Adipocyte (in vitro differentiated cells): ENCODE measurements at places on chromosomes 13 and 19.

GRCh38 chr13:20435616-20436368 lies 89.9 kb downstream of the CRYL1 start:
- DNase-seq: no peak

- DNase-seq: peak; percentile 69
Measured at GRCh38 chr13:104984296-104984818, 1551.1 kb downstream of the EFNB2 start.

- DNase-seq: no peak
Measured at GRCh38 chr19:18474366-18474887, 36.5 kb upstream of the ISYNA1 start.

DNA sequence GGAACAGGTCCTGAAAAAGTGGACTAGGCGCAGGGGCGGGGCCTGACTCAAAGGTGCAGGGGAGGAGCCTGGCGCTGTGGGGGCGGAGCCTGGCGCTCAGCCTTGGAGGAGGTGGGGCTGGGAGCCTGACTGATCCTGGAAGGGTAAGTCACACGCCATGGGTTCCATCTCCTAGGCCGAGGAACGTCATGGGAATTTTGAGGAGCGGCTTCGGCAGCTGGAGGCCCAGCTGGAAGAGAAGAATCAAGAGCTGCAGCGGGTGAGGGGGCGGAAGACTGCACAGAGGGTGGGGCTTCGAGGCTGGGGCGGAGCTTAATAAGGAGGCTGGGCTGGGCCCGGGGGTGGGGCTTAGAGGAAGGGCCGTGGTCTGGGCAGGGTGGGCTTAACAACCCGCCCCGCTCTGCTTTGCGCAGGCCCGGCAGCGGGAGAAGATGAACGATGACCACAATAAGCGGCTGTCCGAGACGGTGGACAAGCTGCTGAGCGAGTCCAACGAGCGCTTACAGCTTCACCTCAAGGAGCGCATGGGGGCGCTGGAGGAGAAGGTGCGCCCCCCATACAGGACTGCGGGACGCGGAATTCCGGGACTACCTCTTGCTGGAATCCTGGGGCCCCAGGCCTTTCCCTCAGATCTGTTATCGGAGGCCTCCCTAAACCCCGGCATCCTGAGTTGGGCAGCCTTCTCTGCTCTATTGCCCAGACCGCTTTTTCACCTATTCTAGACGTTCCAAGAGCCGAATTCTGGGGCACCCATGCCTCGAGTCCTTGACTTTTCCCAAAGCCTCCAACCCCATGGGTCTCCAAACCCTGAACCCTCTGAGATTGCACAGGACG lies 14.5 kb downstream of the PPFIA3 start:
- DNase-seq: peak; percentile 63

- DNase-seq: no peak
Measured at GRCh38 chr19:19078801-19079200, 15.0 kb downstream of the SLC25A42 start.

GRCh38 chr13:49086722-49087121 lies 111.0 kb downstream of the FNDC3A start:
- peak; percentile 71 for DNase-seq

DNA sequence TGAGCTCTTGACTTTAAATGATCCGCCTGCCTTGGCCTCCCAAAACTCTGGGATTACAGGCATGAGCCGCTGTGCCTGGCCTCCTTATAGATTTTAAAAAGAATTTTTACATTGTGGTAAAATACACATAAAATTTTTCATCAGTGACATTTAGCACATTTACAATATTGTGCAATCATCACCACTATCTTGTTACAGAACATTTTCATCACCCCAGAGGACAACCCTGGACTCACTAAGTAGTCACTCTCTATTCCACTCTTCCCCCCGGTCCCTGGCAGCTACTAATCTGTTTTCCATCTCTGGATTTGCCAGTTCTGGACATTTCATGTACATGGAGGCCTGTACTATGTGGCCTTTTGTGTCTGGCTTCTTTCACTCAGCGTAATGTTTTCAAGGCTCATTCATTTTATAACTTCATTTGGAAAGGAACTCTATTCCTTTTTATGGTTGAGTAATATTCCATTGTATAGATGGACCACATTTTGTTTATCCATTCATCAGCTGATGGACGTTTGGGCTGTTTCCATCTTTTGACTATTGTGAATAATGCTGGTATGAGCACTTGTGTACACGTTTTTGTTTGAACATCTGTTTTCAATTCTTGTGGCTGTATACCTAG lies 19.9 kb downstream of the MEGF8 start:
- DNase-seq: peak; percentile 86

DNA sequence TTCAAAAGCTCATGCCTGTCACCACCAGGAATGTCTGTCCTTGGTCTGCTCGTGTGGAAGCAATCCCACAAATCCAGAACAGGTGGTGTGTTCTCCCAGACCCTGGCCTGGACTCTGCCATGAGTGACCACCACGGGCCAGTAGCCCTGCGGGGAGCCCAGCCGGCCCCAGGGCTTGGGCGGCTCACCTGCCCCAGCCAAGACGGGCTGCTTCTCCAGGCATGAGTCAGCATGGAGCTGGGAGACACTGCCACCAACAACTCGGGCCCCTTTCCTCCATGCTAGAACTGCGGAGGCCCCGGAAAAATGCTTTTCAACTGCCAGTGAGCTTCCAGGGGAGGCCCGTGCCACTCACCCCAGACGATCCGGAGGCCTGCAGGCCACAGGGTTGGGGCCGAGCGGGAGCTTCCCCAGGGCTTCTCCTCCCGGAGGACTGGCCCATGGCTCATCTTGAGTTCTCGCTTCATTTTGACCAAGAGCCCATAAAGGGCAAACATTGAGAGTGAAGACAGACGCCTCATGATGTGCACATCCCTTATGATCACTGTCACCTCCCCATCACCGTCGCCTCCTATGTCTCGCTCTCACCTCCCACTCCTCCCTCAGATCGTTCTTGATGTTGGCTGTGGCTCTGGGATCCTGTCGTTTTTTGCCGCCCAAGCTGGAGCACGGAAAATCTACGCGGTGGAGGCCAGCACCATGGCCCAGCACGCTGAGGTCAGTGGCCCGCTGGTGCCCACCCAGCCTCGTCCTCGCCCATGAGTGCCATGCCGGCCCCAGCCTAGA lies 16.7 kb downstream of the YIPF2 start:
- DNase-seq: no peak

- peak; percentile 83 for DNase-seq
Measured at GRCh38 chr13:32211813-32212212, 103.3 kb downstream of the ZAR1L start.

GRCh38 chr13:51444922-51445321 lies 7.9 kb downstream of the INTS6 start:
- peak; percentile 67 for DNase-seq

DNA sequence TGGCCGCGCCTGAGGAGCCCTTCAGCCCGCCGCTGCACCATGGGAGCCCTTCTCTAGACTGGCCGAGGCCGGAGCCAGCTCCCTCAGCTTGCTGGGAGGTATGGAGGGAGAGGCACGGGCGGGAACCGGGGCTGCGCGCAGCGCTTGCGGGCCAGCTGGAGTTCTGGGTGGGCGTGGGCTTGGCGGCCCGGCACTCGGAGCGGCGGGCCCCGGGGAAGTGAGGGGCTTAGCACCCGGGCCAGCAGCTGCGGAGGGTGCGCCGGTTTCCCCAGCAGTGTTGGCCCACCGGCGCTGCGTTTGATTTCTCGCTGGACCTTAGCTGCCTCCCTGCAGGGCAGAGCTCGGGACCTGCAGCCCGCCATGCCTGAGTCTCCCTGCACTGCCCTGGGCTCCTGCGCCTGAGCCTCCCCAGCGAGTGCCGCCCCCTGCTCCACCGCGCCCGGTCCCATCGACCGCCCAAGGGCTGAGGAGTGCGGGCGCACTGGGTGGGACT lies 1890.0 kb upstream of the PCDH20 start:
- DNase-seq: no peak

DNA sequence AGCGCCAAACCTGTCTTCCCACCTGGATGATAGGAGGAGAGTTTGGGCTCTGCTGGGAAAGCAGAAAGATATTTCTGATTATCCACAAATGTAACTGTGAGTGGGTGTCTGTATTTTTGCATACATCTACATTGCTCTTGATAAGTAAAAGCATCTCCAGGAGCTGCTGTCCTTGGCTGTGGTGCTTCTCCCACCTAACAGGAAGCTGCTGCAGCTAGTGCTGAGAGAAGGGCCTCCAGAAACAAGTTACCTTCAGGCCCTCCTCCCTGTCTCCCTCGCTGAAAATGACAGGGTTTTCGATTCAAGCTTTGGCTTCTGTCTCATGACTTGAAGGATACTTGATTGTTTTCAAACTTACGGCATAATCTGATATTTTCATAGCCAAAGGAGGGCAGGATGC lies 90.1 kb downstream of the FOXO1 start:
- DNase-seq: no peak

GRCh38 chr19:58034477-58034793 lies 610 bp downstream of the ZSCAN1 start:
- no peak for DNase-seq

GRCh38 chr13:41029629-41030028 lies 10.5 kb upstream of the ELF1 start:
- DNase-seq: no peak

- DNase-seq: no peak
Measured at GRCh38 chr13:106513025-106513983, 22.2 kb downstream of the EFNB2 start.

GRCh38 chr19:57406516-57407123 lies 4.3 kb upstream of the ZNF17 start:
- peak; percentile 83 for DNase-seq

GRCh38 chr19:17553256-17553655 lies 2.2 kb upstream of the COLGALT1 start:
- peak; percentile 88 for DNase-seq

DNA sequence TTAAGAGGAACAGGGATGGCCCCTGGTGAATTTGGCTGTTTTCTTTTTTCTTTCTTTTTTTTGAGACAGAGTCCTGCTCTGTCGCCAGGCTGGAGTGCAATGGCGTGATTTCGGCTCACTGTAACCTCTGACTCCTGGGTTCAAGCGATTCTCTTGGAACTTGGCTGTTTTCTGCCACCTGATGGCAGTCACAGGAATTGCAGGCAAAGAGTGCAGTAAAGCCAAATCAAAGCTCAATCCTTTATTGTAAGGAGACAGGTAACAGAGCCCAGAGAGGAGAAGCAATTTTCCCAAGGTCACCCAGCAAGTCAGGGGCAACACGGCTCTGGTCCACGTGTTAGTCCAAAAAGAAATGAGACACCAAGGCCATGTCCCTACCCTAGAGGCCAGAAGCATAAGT lies 6.2 kb downstream of the TINCR start:
- no peak for DNase-seq
